Ureter (tissue), 1 donor: ENCODE measurements at places on chromosomes 13 and 19. TPM values are rescaled to one million over a fixed set of nuclear protein-coding genes. Genes with fewer than 3 reads are reported as not detected.

DNA sequence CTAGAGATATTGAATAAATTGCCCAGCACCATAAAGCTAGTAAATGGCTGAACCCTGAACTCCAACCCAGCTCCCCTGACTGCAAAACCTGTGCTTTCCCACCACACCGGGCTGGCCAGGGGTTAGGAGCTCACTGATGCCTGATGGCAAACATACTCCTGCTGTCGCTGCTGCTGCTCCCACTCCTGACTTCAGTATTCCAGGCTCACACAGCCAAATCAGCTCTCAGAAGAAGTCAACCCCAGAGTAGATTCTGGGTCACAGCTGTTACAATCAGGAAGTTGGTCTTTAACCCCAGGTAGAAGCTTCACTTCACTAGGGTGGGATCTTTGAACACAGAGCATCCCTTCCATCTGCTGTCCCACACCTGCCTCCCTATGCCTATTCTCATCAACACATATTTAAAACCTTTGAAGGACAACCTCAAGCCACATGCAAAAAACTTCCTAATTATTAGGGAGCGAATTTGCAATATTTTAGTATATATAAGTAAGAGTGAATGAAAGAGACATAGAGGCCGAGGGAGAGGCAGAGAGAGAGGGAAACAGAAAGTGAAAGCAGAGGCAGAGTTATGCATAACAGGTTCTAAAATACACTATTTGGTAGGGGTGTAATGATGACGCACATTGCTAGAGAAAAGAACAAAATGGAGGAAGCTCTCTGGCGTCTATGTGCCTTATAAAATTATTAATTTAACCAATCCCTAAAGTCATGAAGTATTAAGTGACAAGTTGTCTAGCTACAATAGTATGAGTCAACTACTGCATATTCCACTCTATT lies 99.4 kb upstream of the SERP2 start:
- no peak for DNase-seq

DNA sequence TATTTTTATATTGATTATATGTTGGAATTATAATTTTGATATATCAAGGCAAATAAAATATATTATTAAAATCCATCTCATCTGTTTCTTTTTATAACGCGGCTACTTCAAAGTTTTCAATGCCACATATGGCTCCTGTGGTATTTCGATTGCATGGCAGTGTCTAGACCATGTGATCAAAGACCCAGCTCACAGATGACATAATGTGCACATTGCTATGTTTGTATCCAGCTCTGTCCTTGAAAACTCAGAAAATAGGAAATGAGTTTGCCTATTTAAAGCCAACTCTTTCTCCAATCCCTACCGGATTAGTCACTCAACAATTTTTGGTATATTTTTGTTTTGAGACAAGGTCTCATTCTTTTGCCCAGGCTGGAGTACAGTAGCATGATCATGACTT lies 26.2 kb downstream of the TMTC4 start:
- no peak for DNase-seq

DNA sequence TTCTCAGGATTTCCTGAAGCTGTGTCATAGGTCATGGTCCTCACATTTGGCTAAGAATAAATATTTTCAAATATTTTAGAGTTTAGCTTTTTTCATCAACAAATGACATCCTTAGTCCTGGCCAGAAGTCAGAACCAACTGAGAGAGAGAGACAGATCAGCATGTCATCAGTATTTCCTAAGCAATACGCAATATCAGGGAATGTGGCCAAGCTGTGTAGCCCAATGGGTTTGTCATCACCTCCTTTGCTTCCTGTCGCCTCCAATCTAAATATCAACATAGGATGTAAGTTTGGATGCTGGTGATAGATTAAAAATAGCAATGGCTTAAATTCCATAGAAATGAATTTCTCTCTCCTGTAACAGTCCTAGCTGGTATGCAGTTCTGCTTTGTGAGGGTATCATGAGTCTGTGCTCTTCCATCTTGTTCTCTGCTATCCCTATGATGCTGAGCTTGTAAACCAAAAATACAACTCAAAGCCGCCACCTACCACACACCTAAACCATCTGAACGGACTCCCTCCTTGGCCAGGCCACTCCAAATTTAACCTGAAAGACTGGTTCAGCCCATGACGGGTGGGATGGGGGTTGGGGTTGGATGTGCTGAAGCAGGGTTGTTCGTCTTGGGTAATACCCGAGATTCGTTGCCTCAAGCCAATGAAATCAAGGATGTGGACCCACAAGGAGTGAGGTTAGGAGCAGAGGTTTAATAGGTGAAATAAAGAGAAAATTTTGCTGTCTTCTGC lies 10.0 kb upstream of the IGSF23 start:
- DNase-seq: no peak

GRCh38 chr19:39246951-39247669 lies 1.5 kb downstream of the IFNL4 start:
- DNase-seq: no peak

DNA sequence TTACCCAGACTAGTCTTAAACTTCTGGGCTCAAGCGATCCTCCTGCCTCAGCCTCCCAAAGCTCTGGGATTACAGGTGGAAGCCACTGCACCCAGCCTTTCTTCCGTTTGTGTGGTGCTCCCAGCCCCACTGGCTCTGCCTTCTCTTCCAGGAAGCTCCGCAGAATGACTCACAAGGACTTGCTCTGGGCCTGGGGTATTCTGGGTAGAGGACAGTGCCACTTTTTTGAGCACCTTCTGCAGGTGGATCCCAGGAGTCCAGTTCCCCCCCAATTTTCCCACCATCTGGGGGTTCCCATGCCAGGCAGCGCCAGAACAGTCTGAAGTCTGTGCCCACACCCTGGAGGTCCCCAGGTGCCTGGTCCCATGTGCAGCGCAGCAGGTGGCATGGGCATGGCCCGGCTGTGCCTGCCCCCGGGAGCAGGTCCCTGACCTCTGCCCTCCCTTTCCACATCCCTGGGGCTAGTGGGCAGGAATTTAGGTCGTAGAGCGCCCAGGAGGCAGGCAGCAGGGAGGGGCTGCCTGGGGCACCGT lies 1.6 kb downstream of the REEP6 start:
- no peak for DNase-seq

DNA sequence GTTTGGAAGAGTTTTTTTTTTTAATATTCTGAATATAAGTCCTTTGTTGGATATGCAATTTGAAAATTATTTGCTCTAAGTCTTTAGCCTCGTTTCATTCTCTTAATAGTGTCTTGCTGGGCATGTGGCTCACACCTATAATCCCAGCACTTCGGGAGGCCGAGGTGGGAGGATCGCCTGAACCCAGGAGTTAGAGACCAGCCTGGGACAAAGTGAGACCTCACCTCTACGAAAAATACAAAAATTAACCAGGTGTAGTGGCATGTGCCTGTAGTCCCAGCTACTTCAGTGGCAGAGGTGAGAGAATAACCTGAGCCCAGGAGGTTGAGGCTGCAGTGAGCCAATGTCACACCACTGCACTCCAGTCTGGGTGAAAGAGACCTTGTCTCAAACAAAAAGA lies 87.3 kb upstream of the UBAC2 start:
- DNase-seq: no peak

DNA sequence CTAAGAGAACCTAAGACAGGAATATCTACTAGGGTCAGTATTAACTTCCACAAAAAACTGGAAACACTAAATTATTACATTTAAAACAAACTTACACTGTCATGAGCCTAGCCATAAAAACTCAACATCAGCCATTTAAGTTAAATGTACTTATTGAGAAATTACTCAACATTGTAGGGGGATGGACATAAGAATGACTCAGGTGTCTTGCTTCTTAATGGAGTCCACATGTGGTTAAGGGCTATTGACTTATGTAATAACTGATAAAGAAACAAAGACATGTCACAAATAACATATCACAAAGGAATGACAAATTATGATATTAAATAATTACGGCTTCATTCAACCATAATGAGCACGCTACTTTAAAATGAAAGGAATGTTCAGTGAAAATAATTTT lies 36.2 kb downstream of the CLDN10 start:
- DNase-seq: no peak

The KCNRG gene
- total RNA-seq: 1.6 TPM

The MZT1 gene
- 6.5 TPM for total RNA-seq

The CEACAM16 gene
- total RNA-seq: not detected

The ACP7 gene
- 1.8 TPM for total RNA-seq

The MED4 gene
- total RNA-seq: 61.5 TPM

The SPACA4 gene
- total RNA-seq: not detected

The MEGF8 gene
- total RNA-seq: 22.0 TPM
